ENCODE measurements at places on chromosomes 4 and X.

DNA sequence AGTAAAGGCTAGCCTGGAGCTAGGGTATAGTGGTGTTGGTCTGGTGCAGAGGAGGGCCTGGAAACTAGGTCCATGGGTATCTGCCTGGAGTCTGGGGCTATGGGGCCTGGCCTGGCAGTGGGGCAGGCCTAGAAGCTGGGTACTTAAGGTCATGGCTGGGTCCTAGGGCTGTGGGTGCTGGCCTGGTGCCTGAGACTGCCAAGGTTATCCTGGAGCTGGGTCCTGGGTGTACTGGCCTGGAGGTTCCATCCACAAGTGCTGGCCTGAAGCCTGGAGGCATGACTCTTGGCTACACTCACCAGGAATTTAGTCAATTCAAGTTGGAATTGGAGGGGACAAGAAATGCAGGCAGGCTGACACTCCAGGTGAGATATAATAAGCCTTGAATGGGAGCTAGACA is 108.4 kb upstream of the ZCCHC13 start:
- no peak for DNase-seq

DNA sequence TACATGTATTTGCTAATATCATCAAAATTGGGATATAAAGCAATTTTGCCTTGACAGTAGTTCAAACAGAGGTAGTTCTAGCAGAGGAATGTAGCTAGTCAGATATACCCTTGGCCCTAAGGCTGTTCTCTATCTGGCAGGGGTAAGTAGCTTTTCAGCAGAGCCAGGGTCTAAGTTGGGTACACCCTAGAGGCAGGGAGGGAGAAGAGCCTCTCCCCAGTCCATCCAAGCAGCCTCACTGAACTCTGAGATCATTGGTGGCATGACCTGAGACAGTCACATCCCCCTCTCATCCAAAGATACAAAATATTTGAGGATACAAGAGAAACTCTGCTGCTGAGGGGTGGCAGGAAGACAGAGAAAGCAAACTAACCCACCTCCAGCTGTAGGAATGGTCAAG is 343.7 kb downstream of the DHX15 start:
- DNase-seq, result peak; percentile 58

DNA sequence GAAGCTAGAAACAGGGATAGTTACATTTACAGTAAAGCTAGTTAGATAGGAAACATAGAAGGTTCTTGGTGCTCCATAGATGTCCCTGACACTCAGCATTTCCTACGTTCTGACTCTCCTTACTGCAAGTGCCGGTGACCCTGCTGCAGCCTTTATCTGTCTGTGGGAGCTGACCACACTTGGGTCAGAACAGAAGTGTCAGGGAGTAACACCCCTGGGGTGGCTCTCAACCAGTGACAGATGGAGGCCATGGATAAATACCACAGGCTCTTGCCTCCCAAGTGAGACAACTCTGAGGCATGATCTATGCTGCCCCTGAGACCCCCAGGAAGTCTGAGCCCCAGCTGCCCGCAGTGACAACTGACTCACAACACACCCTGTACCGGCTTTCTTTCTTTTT is 69.8 kb downstream of the ANXA3 start:
- no peak for DNase-seq

DNA sequence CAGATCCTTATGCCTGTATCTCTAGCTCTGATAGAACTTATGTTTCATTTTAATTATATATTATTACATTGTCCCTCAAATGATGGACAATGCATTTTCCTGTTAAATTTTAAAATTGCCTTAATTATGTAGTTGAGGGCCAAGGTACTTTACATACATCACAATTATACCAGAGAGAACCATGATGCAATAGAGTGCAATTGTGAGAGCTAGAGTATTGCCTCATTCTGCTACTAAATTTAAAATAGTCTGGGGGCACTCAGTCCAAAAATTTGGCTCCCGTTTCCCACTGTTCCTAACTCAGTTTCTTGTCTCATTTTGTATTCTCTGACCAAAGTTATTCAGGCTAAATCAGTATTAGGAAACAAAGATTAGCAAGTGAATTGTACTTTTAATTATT is 378.5 kb upstream of the ZFP42 start:
- no peak for DNase-seq

DNA sequence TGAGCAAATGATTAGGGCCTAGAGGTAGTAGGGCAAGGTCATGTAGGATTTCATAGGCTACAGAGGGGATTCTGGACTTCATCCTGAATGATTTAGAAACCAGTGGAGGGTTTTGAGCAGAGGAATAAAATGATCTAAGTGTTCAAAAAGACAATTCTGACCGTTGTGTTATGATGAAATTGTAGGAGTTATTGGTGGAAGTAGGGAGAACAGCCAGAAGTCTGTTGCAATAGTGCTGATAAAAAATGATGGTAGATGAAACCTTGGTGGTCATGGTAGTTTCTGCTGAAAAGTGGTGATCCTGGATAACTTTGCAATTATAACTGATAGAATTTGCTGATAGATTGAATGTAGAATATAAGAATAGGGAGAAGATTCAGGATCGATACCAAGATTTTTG is 60.2 kb downstream of the MID1IP1 start:
- no peak for DNase-seq

DNA sequence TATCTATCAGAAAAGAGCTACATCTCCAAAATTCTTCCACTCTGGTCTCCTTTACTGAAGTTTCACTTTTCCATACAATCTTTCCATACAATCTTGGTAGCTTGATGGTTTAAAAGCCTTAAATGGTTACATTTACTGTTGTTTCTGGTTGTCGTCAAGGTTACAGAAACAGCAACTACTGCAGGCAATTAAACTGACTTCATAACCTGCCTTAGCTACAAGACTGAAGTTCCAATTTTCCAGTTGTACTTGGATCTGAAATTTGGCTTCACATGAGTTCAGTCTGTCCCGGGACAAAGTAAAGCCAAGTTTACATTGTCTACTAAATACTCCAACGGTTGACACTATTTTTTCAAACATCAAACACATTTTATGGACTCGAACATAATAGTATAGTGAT is 326.4 kb downstream of the ANKRD50 start:
- DNase-seq, result no peak

- no peak for DNase-seq
Observed at GRCh38 chrX:155893521-155893920, 12.4 kb downstream of the VAMP7 start.

DNA sequence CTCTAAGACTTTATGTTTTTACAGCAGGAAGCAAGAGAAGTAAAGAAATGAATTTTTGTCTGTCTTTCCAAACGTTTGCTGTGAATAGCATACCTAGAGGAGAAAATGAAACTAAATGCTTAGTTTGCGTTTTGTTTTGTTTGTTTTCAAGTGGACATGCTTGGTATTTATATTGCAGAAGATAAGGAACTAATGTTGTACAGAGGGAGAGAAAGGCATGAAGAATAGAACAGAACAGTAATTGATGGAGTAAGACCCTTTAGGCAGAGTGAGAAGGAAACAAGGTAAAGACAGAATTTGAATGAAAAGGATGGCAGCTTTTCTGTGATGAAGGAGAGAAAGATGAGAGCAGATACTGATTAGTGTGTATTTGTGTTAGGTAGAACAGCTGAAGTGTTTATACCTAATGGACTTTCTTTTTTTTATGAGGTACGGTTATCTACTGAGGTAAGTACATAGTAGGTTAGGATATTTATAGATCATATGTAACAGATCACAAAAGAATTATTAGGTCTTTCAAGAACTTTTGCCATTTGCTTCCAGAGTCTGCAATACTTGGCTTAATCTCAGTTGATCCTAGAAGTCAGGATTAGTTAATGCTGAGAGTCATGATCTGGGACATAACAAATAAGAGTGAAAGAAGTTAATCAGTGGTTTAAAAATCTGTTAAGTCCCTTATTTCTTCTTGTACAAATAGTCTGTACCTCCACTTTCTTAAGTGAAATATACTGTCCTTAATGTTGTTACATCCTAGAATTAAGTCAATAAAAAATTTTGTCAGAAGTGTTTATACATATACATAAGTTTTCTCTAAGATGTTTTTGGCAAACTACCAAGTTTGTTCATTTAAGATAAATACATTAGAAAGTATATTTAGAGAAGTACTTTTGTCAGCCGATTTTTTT is 36.8 kb downstream of the FABP2 start:
- DNase-seq, result no peak

DNA sequence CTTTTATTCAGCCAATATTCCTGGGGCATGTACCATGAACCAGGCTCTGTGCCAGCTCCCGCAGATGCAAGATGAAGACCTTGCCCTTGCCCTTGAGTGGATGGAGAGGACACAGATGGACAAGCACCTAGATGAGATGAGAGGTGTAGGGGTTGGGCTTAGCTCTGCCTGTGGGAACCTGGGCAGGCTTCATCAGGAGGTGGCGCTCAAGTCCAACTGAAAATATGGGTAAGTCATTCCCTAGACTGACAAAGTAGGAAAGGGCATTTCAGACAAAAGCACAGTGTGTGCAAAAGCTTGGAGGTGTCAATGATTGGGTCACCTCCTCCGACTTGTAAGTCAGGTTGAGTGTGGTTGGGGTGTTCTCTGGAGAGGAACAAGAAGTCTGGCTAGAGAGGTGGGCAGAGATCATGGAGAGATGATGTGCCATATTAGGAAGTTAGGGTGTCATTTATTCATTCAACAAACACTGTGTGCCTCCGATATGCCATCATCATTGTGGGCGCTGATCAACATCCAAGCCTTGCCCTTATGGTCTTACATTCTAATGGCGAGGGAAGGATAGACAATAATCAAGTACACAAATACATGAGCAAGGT is 64.6 kb downstream of the ANAPC4 start:
- DNase-seq, result peak; percentile 84

DNA sequence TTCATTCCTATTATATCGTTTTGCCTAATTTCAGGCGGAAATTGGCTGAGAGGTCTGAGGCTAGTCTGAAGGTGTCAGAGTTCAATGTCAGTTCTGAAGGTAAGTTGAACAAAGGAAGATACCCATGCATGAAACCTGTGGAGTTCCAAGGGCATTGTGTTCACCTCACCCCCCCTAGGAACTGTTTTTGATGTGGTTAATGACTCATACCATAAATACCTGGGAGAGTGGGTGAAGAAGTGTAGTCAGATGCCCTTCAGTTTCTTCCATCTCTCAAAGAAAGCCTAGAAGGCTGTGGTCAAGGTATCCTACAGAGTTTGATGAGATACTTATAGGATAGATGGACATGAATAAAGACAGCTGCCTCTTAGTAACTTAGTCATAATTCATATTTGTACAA is 2.7 kb downstream of the UTP14A start:
- DNase-seq, result no peak

- DNase-seq, result no peak
Observed at GRCh38 chr4:7375427-7375826, 59.3 kb downstream of the PSAPL1 start.

DNA sequence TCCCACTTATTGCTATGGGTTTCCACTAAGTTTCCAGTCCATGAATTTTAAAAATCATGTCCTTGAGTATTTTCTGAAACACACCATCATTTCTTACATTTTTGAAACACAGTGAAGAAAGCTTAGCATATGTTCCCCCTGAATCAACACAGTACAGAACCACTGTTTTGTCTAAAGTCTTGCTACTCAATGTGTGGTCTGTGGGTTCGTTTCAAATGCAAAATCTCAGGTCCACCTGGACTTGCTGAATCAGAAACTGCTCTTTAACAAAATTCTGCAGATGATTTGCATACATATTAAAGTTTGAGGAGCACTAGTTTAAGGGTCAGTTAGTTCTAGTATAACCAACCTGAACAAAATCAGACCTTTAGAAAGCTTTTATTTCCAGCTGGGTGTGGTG is 60.4 kb downstream of the SUPT20HL2 start:
- DNase-seq, result no peak

DNA sequence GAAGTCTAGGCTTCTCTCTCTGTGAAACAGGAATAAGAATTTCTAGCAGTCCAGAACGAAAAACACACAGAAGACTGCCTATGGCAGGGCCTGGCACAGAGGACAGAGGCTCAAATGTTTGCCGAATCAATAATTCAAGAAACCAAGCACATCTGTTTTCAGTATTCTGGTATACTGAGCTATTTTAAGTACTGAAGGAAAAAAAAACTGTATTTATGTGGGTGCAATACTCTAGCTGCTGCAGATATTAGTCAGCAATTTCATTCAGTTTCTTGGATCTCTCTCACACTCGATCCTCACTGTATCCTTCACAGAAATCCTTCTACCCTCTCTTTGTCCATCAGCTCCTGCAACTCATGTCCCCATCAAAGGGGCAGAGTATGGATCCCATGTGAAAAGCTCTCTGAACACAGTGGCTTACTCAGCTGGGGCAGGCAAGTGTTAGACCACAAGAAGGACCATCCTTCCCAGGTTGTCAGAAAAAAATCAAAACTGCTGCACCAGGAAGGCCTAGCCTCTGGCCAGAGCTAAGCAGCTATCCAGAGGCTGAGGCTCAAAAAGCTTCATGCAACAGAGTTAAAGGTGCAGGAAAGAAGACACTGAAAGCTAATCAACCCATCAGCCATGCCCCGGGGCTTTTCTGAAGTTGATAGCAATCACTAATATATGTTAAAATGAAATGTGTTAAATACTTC is 9.1 kb upstream of the USO1 start:
- DNase-seq, result no peak

GRCh38 chr4:139301821-139302611 is at the start of gene NDUFC1:
TSS of gene NDUFC1 (minus strand) at chr4:139302477. CDS start at chr4:139295798, 6,679 bp downstream.
- peak; percentile 77 for DNase-seq

- DNase-seq, result no peak
Observed at GRCh38 chrX:46630141-46630540, 56.6 kb downstream of the CHST7 start.

- no peak for DNase-seq
Observed at GRCh38 chr4:102008711-102009110, 218.2 kb downstream of the BANK1 start.

DNA sequence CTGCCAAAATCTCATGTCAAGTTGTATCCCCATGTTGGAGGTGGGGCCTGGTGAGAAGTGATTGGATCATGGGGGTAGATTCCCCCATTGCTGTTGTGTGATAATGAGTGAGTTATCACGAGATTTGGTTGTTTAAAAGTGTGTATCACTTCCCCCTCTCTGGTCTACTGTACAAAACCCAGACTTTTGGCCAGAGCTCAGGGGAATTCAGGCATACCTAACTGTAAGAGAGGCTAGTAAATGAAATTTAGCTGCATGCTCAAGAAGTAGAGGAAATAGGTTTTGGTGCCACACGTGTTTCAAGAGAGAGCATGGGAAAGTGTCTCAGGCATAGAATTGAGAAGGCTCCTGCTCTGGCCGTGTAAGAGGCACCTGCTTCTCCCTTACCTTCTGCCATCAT is 190.5 kb upstream of the GALNTL6 start:
- DNase-seq, result no peak
